ENCODE measurements at places on chromosomes 3 and 15. TPM values are rescaled to one million over a fixed set of nuclear protein-coding genes. Genes with fewer than 3 reads are reported as not detected.

DNA sequence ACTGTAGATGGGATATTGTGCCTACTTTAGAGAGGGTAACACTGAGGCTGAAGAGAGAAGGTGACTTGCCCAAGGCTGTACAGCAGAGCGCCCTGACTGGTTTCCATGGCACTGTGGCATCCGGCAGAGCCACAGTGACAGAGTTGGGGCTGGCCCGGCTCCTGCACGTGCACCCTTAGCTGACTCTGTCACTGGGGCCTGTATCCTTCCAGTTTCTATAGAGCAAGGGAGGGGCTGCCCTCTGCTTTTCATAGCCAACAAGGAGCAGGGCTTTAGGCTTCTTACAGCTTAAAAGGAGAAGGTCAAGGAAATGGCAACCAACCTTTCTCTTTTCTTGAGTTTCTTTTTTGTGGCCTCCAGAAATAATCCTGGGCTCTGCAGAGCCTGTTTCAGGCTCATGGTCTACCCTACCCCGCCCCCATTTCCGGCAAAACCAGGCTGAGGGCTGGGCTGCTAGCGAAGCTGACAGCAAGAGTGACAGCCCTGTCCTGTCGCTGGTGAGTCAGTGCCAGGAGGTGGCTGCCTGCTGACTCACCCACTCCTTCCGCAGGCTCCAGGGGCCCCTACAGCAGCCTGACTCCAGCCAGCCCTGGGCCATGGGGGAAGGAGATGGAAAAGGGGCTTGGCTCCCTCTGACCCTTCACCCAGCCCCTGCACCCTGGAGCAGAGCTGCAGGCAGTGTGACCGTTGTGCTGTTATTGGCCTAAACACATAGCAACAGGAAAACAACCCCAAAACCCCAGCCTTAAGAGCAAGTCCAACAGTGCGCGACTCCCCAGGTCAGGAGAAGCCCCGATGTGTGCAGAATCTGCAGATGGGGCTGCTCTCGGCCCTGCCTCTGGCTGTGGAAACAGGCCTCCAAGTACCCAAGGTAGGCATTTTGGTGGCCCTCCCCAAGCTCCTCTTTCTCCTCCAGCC is 29.8 kb downstream of the SLC6A6 start:
- DNase-seq = peak; percentile 99

The LTK gene
- total RNA-seq = 0.20 TPM

DNA sequence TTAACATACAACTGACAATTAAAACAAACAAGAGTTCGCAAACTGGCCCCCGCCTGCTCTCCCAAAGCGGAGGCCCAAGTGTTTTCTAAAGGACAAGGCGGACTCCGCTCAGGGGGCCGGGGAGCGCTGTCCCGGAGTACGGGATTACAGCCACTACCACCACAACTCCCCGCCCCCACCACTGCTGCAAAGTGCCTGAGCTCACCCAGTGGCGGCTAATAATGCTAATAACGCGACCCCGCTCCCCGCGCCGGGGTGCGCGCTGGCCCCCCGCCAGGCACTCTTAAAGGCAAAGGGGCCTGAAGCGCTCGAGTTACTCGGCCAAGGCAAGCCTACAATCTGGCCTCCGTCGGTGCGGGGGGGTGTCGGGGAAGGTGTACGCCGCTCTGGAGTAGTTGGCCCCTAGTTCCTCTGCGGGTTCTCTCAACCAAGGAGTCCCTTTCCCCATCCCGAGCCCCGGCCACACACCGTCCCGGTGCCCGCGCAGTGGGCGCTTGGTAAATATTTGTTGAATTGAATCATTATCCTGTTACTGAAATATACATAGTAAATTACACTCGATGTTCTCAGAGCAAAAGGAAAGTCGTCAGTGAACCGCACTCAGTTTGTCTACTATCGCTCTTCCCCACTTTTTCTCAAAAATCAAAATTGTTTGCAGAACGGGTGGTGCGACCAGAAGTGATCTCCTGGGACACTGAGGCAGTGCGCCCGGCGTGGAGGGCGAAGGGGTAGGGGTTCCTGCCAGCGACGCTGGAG is 827 bp downstream of the WNT5A start:
- no peak for DNase-seq

DNA sequence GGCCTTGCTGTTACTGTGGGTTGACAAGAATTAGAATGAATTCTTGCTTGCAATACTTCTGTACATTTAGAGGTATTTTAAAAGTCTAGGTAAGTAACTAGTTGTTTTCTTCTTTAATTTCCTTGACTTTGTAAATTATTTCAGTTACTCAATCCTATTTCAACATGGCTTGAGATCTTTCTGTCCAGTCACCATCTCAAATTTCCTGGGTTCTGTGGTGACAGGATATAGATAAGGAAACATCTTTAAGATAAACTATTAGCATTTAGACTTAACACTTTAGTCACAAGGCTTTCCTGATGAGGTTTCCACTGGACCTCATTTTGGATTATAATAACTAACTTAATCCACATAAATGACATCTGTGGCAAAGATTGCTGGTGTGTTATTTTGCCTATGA is 195.9 kb upstream of the DPH6 start:
- DNase-seq = no peak

DNA sequence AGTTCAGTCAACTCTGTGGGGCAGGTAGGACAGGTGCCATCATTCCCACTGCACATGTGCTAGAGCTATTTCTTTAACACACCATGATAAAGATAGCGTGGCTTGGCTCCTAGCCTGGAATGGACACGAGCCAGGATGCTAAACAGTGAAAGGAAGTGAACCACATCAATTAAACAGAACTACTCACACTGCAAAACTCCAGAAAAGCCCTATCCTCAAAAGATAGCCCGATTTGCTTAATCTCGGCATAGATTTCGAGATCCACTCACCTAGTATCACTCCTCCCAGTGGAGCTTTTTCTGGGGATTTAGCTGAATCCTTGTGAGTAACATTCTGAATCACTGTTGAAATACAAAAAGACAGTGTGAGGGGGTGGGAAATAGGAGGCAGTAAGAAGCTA is 118.0 kb downstream of the ABI3BP start:
- DNase-seq = no peak

GRCh38 chr15:69357773-69358771 is 56.1 kb upstream of the KIF23 start:
- DNase-seq = no peak

DNA sequence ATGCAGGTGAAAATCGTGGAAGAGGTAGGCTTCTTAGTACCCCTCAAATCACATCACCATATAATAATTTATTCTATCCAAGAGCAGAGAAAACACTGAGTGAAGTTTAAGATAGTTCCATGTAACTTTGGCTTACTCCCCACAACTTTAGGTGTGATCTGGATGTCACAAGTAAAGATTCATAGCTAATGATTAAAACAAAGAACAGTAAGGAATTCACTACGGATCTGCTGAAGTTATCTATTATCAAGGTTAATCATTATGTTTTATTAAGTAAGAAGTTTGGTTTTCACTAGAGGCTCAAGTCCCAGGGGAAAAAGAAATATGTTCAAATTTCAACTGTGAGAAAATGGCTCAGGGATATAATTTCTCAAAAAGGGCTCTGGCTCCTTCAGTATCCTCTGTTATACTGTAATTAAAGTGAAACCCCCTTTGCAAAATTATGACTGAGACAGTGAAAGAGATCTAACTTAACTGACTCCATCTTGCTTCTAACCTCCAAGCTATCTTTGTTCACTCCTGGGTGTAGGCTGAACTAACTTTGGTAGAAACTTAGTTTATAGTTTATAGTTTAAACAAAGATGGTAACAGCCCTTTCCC is 17.1 kb downstream of the CD80 start:
- no peak for DNase-seq

The BCL2A1 gene
- total RNA-seq = 12.0 TPM

The CD200R1 gene
- 9.5 TPM for total RNA-seq

The MKRN2OS gene
- not detected for total RNA-seq

The CLSTN2 gene
- not detected for total RNA-seq

GRCh38 chr15:41713047-41713446 is 52.8 kb downstream of the MGA start:
- DNase-seq = no peak

- DNase-seq = peak; percentile 39
Measured at GRCh38 chr15:31271711-31272557, 54.7 kb upstream of the KLF13 start.

The IRAK2 gene
- 3.0 TPM for total RNA-seq

- DNase-seq = no peak
Measured at GRCh38 chr15:52876991-52877663, 87.0 kb upstream of the ONECUT1 start.

The LEKR1 gene
- 0.76 TPM for total RNA-seq

GRCh38 chr3:67737906-67738865 is 83.8 kb upstream of the SUCLG2 start:
- DNase-seq = no peak

DNA sequence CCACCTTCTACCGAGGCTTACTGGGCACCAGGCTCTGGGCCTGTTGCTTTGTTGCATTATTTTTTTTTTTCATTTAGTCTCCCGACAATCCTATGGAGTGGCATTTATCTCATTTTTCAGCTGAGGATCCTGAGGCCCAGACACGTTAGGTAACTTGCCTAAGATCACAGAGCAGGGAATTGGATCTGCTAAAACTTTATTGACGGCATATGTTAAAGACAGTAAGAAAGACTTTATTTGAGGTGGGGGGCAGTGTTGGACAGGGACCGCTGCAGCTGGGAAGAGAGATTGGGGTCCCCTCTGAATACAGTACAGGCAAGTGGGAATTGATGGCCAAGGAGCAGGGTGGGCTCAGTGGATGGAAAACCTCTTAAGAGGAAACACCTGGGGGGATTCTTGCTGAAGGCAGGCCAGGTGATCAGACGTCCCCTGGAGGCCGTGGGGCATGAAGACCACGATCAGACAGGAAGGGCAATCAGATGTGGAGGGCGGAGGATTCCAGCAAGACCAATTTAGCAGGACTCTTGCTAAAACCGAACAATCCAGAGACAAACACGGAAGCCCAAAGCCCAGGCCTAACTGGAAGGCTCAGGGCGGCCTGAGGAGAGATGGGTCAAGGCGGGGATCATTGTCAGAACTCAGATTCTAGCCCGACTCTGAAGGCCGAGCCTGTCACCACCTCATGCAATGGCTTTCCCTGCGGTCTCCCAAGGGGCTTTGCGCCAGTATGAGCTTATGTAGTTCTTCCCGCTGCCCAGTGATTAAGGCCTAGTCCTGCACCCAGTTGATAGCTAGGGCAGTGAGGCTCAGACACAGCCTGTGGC is 53.7 kb downstream of the RGMA start:
- no peak for DNase-seq

GRCh38 chr3:71156062-71156665 is 427.4 kb downstream of the FOXP1 start:
- no peak for DNase-seq

DNA sequence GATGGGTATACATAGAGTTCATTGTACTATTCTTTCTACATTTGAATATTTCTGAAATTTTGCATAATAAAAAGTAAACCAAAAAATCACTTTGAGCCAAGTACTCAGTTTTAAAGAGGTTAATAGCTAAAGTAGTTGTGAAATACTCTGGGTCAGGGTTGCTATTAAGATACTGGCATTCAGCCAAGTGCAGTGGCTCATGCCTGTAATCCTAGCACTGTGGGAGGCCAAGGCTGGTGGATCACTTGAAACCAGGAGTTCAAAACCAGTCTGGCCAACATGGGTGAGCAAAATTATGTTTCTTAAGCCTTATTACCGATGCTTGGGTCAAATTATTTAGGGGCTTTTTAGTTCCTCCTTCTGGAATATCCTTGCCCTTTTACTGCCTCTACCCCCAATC is 122.0 kb upstream of the MELTF start:
- DNase-seq = no peak

The SCAANT1 gene
- total RNA-seq = 1.3 TPM

- DNase-seq = no peak
Measured at GRCh38 chr3:192275741-192276355, 451.5 kb downstream of the FGF12 start.

The TOPAZ1 gene
- total RNA-seq = not detected

The CCR1 gene
- total RNA-seq = 35.3 TPM

- no peak for DNase-seq
Measured at GRCh38 chr3:105700575-105700974, 168.2 kb downstream of the CBLB start.

- DNase-seq = no peak
Measured at GRCh38 chr3:128480717-128481437, 12.1 kb downstream of the GATA2 start.

The UROC1 gene
- total RNA-seq = not detected

DNA sequence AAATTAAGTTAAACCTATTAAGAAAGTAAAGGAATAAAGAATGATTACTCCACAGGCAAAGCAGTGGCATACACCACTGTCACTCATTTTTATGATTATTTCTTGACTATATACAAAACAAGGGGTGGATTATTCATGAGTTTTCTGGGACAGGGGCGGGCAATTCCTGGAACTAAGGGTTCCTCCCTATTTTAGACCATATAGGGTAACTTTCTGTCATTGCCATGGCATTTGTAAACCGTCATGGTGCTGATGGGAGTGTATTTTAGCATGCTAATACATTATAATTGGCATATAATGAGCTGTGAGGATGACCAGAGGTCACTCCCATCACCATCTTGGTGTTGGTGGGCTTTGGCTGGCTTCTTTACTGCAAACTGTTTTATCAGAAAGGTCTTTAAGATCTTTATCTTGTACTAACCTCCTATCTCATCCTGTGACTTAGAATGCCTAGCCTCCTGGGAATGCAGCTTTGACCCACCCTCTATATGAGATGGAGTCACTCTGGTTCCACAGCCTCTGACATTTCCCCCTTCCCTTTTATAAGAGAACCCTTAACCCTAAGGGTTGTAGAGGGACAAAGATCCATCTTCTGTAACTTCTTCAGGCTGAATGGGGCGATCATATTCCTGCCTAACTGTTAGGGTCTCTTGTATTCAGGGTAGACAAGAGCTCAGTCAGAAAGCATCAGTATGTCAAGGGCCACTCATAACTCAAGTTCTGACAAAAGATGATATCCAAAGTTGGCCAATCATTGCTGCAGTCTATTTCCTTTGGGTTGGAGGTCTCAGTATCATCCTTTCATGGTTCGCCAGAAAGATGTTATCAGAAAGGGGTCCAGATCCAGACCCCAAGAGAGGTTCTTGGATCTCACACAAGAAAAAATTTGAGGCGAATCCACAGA is 79.5 kb upstream of the LIPC start:
- no peak for DNase-seq

DNA sequence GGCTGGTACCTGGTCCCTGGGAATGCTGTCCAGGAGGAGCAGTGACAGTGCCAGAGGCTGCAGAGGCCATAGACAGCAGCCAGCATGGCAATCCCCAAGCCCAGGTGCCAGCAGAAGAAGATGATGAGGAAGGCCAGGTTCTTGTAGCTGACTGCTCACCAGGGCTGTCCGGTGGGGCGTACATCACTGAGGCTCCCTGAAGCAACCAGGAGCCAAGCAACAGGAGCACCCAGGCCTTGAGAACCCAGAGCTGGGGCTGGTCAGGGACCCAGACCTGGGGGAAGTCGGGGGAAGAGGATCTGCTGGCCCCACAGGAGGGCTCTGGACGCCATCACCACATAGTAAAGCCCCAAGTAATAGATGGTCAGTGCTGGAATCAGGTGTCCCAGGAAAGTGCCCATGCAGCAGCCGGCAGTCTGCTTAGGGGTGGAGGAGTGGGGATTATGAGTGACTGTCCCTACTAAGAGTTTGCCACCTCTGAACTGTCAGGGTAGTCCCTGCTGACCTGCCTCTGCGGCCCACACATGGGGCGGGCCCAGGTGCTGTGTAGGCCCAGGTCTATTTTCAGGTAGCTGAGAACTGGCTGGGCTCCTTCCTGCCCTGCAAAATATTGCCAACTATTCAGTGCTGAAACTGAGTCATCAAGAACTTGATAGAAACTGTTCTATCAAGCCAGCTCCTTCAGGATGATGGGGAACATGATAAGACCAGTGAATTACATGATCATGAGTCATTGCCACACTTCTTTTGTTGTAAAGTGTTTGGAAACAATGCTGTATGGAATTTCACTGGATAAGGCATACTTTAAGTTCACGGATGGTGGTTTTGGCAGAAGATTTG is 68.7 kb downstream of the CHRD start:
- DNase-seq = no peak

All from activated CD8-positive, alpha-beta memory T cell treated with anti-CD3 and anti-CD28 coated beads, Interleukin-2, amount 10 ng/mL, durations not matched to agents 7 days and 5 days (primary cell).